A549 treated with GW870086 at 1 μM for 4 hours (cell line): ENCODE measurements at places on chromosomes 12 and 14. TPM values are rescaled to one million over a fixed set of nuclear protein-coding genes. Genes with fewer than 3 reads are reported as not detected.

The KLRB1 gene
- total RNA-seq: not detected in 5 replicates

The PTPRB gene
- total RNA-seq: 0.75 to 1.4 TPM (median 1.0 TPM) in 5 replicates

The MAP3K9 gene
- total RNA-seq: 4.2 to 6.7 TPM (median 6.1 TPM) in 5 replicates

The OR4K13 gene
- not detected in 5 replicates for total RNA-seq

The ZDHHC22 gene
- total RNA-seq: 0.18 to 0.35 TPM (median 0.23 TPM) in 5 replicates

The ASB2 gene
- 0.65 to 1.7 TPM (median 0.75 TPM) in 5 replicates for total RNA-seq

The PLA2G1B gene
- not detected in 5 replicates for total RNA-seq

The NELL2 gene
- 0.06 to 0.21 TPM (median 0.08 TPM) in 3 of 5 replicates, not detected in the others for total RNA-seq

The TMEM132C gene
- total RNA-seq: not detected in 5 replicates

The BDKRB2 gene
- total RNA-seq: 1.3 to 1.7 TPM (median 1.5 TPM) in 5 replicates

The TC2N gene
- total RNA-seq: 0.30 to 0.70 TPM (median 0.55 TPM) in 5 replicates

The NGB gene
- not detected in 5 replicates for total RNA-seq

The CDKN1B gene
- total RNA-seq: 12.8 to 16.9 TPM (median 16.0 TPM) in 5 replicates

The RAB2B gene
- total RNA-seq: 10.8 to 15.1 TPM (median 12.6 TPM) in 5 replicates

The RAD9B gene
- total RNA-seq: 0.09 to 0.61 TPM (median 0.29 TPM) in 5 replicates

The RTN1 gene
- total RNA-seq: 0.09 TPM in 1 of 5 replicates, not detected in the others

The RIMBP2 gene
- not detected in 5 replicates for total RNA-seq

The SERPINA3 gene
- 9.1 to 10.6 TPM (median 10.1 TPM) in 5 replicates for total RNA-seq

The GLIPR1 gene
- total RNA-seq: 25.6 to 33.9 TPM (median 29.8 TPM) in 5 replicates

The ARMH4 gene
- total RNA-seq: 0.36 to 0.64 TPM (median 0.49 TPM) in 5 replicates

The DHRS1 gene
- total RNA-seq: 8.1 to 13.1 TPM (median 10.3 TPM) in 5 replicates
